ENCODE measurements at places on chromosomes 5 and 9. TPM values are rescaled to one million over a fixed set of nuclear protein-coding genes. Genes with fewer than 3 reads are reported as not detected.

GRCh38 chr9:99511723-99512122 is 289.6 kb downstream of the SEC61B start:
- no peaks in the 10 kb centered on the region for H3K27me3 ChIP-seq
- H3K36me3 ChIP-seq = no peaks in the 10 kb centered on the region
- no peak overlapping the region for H3K4me3 ChIP-seq
- H3K4me1 ChIP-seq = peaks cover 72% of the 10 kb centered on the region

GRCh38 chr9:135660407-135660806 is 2.7 kb upstream of the LCN9 start:
- no peaks in the 10 kb centered on the region for H3K36me3 ChIP-seq
- DNase-seq = no peak
- no peak overlapping the region for H3K4me3 ChIP-seq
- no peaks in the 10 kb centered on the region for H3K27me3 ChIP-seq
- no peak overlapping the region for H3K27ac ChIP-seq
- no peaks in the 10 kb centered on the region for H3K4me1 ChIP-seq

DNA sequence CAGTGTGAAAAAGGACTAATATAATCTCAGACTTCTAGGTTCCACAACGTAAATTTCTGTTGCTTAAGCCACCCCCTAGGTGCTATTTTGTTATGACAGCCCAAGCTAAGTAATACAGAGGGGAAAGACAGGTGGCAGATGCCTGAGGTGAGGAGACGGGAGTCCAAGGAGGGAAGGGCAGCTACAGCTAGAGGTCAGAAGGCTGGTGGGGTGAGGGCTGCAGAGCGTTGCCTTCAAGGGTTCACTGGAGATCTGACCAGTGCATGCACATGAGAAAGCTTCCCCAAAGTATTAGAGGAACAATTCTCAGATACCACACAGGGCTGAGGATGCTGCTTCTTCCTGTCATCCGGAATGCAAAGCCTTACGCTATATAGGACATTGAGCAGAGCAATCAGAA is 104.7 kb upstream of the IRX4 start:
- H3K4me1 ChIP-seq = no peaks in the 10 kb centered on the region
- no peak overlapping the region for H3K4me3 ChIP-seq
- no peak overlapping the region for H3K27ac ChIP-seq
- DNase-seq = no peak

- no peak for DNase-seq
- H3K4me3 ChIP-seq = no peak overlapping the region
- no peaks in the 10 kb centered on the region for H3K4me1 ChIP-seq
Measured at GRCh38 chr9:4769321-4770080, 23.2 kb upstream of the RCL1 start.

Gene IL9
- total RNA-seq = not detected

All from activated B cell treated with CpG ODN at 0.5 μM for 24 hours (primary cell).